ENCODE measurements at places on chromosomes 12 and 14.

- no peak for DNase-seq
- peaks cover 19% of the 10 kb centered on the region for H3K4me1 ChIP-seq
- no peaks in the 10 kb centered on the region for H3K27me3 ChIP-seq
- H3K4me3 ChIP-seq, result peak overlapping the region; percentile 71
These were observed 63.9 kb downstream of the KLHL28 start for GRCh38 chr14:44897845-44898151.

DNA sequence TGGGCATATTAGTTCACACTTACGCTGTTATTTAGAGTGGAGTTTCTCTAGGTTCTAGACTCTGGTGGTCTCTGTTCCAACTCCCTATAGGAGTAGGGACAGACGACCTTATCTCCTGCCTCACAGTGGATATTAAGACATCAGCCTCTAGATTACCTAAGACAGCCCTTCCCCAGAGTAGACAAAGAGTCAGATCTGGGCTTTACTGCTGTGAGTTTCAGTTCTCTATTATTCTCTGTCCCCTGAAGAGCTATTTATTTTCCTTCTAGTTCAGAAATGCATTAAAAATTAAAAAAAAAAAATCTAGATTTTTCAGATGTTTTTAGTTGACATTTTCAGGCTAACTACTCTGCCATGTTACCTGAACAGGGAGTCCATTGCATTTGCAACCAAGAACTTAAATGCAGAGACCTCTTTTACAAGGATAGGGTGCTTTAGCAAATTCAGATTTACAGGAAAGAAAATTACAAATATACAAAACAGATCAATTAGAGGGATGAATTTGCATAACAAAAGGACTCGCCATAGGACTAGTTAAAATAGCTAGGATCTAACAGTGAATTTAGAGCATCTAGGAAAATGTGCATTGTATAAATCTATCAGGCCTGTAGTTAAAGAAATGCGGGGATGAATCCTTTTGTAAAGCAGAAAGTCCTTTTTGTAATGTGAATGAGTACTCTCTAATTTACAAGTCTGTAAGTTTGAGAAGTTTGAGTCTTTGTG is 381.4 kb downstream of the APAF1 start:
- no peak overlapping the region for H3K27ac ChIP-seq
- peaks cover 4% of the 10 kb centered on the region for H3K27me3 ChIP-seq
- no peak overlapping the region for H3K4me3 ChIP-seq
- no peak for DNase-seq
- H3K36me3 ChIP-seq, result no peaks in the 10 kb centered on the region

DNA sequence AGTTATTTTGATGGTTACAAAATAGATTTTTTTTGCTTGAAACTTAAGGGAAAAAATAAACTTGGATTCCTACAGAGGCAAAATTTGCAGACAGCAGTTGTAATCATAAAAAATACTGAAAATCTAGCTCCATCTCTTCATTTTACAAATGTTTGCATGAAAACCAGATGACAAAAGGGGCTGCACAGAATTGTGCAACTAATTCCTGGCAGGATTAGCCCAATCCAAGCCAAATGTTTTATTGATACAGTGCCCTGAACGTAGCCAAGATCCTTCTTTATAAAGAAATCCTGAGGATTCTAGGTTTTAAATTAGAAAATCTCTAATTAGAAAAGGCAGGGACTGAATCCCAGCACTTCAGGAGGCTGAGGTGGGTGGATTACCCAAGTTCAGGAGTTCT is 356.4 kb upstream of the SEL1L start:
- H3K27ac ChIP-seq, result no peak overlapping the region
- no peaks in the 10 kb centered on the region for H3K27me3 ChIP-seq
- H3K36me3 ChIP-seq, result no peaks in the 10 kb centered on the region

- no peaks in the 10 kb centered on the region for H3K27me3 ChIP-seq
- DNase-seq, result no peak
- no peak overlapping the region for H3K27ac ChIP-seq
- H3K4me1 ChIP-seq, result no peaks in the 10 kb centered on the region
- H3K36me3 ChIP-seq, result no peaks in the 10 kb centered on the region
These were observed 421.9 kb downstream of the LRFN5 start for GRCh38 chr14:42028607-42029006.

GRCh38 chr12:46808955-46809697 is 16.7 kb downstream of the SLC38A4 start:
- H3K36me3 ChIP-seq, result no peaks in the 10 kb centered on the region
- DNase-seq, result no peak
- H3K27ac ChIP-seq, result no peak overlapping the region
- H3K4me3 ChIP-seq, result no peak overlapping the region

- peaks cover 54% of the 10 kb centered on the region for H3K27me3 ChIP-seq
- H3K4me3 ChIP-seq, result no peak overlapping the region
These were observed 22.9 kb upstream of the BCDIN3D start for GRCh38 chr12:49865782-49866135.

- no peaks in the 10 kb centered on the region for H3K27me3 ChIP-seq
- H3K27ac ChIP-seq, result no peak overlapping the region
- no peak for DNase-seq
- no peak overlapping the region for H3K4me3 ChIP-seq
These were observed 321.1 kb downstream of the CEP128 start for GRCh38 chr14:80620434-80620833.

DNA sequence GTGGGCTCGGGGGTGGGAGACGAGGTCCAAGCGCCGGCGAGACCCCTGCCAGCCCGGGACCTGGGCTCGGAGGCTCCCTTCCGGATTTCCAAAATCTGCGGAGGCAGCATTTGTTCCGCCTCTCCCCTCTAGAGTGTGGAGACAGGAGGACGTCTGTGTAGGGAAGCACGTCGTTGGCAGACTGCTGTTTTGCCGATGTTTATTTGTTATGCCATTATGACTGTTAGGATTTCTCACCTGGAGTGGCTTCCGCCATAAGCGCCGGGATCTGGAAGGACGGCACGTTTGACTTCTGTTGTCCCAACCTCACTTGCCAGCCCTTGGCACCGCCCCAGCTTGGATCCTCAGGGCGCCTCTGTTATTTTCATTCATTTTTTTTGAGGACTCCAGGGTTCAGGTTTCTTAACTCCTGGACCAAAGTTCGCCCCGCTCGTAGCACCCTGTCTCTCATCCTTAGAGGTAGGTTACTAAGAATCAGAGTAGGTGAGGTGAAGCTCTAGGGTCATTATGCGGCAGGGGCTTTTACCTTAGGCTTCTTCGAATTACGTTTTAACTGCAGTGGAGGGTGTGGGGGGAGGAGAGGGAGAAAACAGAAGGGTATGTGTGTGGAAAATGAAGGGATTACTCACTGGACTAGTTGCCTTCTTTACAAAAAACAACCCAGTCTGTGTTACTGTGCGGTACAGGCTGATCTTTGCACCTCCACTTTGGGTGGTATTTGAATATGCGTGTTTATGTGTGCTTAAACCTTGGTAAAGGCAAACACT is 547 bp upstream of the PYGL start:
- H3K4me3 ChIP-seq, result peak overlapping the region; percentile 71
- peaks cover 15% of the 10 kb centered on the region for H3K4me1 ChIP-seq
- no peak for DNase-seq

GRCh38 chr14:76767681-76768656 is 6.7 kb downstream of the VASH1 start:
- peak overlapping the region; percentile 14 for H3K4me3 ChIP-seq
- peak; percentile 82 for DNase-seq
- peaks cover 73% of the 10 kb centered on the region for H3K27me3 ChIP-seq
- peaks cover 25% of the 10 kb centered on the region for H3K4me1 ChIP-seq
- H3K36me3 ChIP-seq, result no peaks in the 10 kb centered on the region

GRCh38 chr14:103273745-103274615 is 60.1 kb upstream of the EIF5 start:
- no peaks in the 10 kb centered on the region for H3K36me3 ChIP-seq
- no peaks in the 10 kb centered on the region for H3K4me1 ChIP-seq
- peaks cover 86% of the 10 kb centered on the region for H3K27me3 ChIP-seq
- no peak overlapping the region for H3K4me3 ChIP-seq

DNA sequence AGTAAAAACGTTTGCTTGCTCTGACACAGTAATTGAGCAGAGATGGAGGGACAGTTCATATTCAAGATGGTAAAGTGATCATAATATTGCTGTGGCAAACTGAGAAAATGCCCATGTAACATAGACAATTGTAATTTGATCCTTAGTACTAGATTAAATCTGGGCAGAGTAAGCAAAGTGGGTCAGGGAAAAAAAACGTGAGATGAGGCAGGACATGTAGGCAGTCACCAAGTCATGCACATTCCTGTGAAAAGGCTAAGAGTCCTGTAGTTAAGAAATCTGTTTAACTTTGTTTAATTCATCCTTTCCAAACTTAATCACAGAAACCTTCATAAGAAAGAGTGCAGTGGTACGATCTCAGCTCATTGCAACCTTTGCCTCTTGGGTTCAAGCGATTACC is 16.1 kb downstream of the BTBD7 start:
- H3K36me3 ChIP-seq, result peaks cover 4% of the 10 kb centered on the region
- no peak for DNase-seq
- no peak overlapping the region for H3K27ac ChIP-seq
- H3K4me3 ChIP-seq, result no peak overlapping the region
- H3K27me3 ChIP-seq, result no peaks in the 10 kb centered on the region

DNA sequence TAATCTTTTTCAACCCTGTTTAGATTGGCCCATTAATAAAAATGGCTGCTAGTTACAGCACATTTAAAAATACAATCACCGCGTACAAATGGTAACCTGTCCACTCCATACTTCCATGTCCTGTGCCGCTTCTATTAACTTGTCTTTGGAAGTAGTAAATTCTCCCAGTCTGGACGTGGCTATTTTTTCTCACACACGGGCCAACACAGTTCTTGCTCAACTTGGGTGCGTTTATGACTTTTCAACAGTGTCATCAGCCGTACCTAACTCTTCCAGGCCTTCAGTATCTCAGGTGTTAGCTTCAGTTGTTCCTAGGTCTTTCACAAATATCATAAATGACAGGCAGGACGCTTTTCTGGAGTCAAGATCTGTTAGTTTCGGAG is 475 bp upstream of the PCNX1 start:
- H3K4me1 ChIP-seq, result peaks cover 42% of the 10 kb centered on the region
- DNase-seq, result no peak
- H3K4me3 ChIP-seq, result peak overlapping the region; percentile 95
- H3K36me3 ChIP-seq, result peaks cover 9% of the 10 kb centered on the region
- no peaks in the 10 kb centered on the region for H3K27me3 ChIP-seq
- H3K27ac ChIP-seq, result peak overlapping the region; percentile 94

DNA sequence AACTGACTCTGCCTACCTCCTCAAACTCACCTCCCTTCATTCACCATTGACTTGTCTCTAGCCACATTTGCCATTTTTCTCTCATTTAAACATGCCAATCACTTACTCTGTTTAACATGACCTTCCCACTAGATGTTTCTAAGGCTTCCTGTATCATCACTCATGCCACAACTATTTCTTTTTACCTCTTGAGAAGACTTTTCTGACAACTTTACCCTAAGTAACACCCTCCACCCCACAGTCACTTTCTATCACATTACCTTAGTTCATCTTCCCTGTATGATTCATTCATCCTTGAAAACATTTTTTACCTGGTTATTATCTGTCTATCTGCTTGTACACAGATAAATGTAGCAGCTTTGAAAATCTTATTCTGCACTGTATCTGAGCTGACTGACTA is 19.4 kb downstream of the PLCZ1 start:
- H3K27me3 ChIP-seq, result no peaks in the 10 kb centered on the region
- no peak for DNase-seq
- no peaks in the 10 kb centered on the region for H3K4me1 ChIP-seq
- no peaks in the 10 kb centered on the region for H3K36me3 ChIP-seq
- no peak overlapping the region for H3K27ac ChIP-seq

DNA sequence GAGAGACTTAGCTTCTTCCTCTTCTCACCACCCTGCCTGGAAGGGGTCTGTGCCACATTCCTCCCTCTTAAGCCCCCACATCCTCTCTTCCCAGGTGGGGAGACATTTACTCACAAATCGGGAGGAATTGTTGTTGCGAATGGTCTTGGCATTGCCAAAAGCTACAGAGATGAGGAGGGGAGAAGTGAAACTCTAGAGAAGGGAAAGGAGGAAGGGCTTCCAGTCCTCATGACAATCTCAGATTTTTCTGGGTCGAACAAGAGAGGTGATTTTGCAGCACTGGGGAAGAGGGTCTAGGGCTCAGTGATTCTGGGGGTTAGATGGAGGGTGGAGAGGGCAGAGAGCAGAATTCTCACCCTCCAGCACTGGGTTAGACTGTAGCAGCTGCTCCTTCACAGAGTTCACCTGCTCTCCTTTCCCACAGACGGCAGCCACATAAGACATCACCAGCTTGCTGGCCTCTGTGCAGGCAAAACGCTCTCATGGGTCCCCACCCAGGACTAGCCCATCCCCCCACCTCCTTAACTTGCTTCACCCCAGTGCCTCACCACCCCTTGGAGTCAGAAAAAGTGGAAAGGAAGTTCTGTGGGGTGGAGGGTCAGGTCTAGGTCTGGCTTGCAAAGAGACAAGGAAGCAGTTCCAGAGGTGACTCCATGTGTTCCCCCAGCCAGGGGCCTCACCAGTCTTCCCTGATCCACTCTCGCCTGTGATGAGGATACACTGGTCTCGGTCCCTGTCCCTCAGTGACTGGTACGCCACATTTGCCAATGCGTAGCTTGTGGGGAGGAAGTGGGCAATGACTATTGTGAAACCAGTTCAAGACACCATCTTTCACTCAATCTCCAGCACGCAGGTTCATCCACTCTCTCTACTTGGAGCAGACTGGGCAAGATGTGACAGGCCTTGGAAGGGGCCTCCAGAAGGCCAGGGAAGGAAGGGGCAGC is 2.7 kb downstream of the MYO1A start:
- no peak overlapping the region for H3K4me3 ChIP-seq
- H3K27me3 ChIP-seq, result peaks cover 20% of the 10 kb centered on the region
- H3K4me1 ChIP-seq, result peaks cover 34% of the 10 kb centered on the region

DNA sequence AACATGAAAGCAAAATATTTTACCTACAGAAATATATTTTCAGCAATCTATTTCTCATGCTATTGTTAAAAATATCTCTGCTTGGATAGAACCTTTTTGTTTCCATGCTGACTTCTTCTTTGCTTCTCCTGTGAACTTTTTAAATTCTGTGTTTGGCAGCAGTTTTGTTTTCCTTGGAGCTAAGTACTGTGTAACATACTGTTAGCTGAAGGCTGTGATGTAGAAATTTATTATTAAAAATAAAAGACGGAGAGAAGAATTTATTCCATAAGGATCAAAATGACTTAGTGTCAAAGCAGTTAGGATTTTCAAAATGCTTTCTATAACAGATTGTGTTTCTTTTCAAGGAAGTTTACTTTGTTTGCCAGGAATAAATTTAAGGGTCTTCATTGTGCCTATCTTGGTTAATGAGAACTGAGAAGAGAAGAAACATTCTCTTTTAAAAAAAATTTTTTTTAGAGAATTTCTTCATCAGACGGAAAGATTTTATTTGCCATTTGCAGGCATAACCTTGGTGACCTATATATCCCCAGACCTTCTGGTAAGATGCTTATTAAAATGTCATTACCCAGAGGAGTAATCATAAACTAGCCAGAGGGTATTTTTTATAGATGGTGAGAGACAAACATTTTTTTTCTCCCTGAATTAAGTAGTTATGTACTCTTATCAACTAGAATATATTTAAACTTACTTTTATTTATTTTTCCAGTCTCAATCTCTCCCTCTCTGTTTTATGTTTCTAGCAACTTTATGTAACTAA is 147.1 kb upstream of the SLCO1C1 start:
- no peaks in the 10 kb centered on the region for H3K27me3 ChIP-seq
- H3K27ac ChIP-seq, result no peak overlapping the region
- H3K4me3 ChIP-seq, result no peak overlapping the region

DNA sequence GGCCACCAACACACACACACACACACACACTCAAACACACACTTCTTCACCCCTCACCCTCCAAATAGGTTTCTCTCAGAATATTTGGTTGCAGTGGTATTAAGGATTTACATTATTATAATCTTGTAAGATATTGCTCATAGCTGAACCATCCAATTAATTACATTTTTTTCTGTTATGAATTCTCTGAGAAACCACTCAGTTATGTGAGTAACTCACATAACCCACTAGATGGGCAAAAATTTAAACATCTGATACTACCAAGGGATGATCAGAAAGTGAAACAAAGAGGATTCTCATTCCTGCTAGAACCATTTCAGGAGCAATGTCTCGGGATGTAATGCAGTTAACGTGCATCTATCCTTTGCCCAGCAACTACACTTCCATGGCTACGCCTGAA is 31.6 kb downstream of the TMTC1 start:
- no peak overlapping the region for H3K27ac ChIP-seq
- no peaks in the 10 kb centered on the region for H3K27me3 ChIP-seq
